ENCODE measurements at places on chromosomes 11 and 22.

GRCh38 chr22:46308283-46308988 lies 11.8 kb downstream of the GTSE1 start:
- DNase-seq: no peak

DNA sequence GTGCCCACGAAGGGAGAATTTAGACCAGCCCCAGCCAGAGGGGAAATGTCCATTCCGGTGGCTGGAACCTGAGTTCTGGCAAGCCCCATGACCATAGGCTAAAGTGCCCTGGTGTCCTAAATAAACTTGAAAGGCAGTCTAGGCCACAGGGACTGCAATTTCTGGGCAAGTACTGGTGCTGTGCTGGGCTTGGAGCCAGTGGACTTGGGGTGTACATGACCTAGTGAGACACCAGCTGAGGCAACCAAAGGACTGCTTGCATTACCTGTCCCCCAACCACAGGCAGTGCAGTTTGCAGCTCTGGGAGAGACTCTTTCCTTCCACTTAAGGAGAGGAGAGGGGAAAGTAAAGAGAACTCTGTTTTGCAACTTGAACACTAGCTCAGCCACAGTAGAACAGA lies 23.7 kb downstream of the RRP8 start:
- no peak for DNase-seq

- DNase-seq: no peak
Observed at GRCh38 chr11:95192717-95193116, 38.3 kb downstream of the SESN3 start.

DNA sequence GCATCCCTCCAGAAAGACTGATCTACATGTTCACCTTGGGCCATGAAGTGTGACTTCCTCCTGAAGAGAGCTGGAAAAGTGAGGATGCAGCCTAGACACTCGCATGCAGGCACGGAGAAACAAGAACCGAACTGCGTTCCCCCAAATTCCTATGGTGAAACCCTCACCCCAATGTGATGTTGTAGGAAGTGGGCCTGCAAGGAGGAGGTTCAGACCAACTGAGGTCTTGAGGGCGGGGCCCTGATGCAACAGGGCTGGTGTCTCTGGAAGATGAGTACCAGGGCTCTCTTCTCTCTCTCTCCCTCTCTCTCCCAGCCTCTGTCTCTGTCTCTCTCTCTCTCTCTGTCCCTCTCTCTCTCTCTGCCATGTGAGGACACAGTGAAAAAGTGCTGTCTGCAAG lies 501.1 kb downstream of the BRD1 start:
- no peak for DNase-seq

DNA sequence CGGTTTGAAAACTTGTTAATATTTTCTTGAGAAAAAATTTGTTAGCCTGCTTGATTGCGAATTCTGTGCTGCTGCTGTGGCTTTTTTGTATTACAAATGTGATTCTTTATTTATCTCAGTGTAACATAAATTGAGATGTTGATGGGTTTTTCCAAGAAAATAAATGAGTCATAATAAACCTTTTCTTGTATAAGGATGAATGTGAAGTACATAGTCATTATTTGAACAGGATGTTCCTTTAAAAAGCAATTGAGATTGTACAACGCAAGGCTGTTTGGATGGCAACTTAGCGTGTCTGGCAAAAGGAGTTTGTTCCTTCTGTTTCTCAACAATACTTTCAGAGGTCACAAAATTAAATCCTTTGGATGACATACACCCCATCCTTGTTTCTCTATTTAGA lies 24.6 kb upstream of the CARD18 start:
- DNase-seq: no peak

DNA sequence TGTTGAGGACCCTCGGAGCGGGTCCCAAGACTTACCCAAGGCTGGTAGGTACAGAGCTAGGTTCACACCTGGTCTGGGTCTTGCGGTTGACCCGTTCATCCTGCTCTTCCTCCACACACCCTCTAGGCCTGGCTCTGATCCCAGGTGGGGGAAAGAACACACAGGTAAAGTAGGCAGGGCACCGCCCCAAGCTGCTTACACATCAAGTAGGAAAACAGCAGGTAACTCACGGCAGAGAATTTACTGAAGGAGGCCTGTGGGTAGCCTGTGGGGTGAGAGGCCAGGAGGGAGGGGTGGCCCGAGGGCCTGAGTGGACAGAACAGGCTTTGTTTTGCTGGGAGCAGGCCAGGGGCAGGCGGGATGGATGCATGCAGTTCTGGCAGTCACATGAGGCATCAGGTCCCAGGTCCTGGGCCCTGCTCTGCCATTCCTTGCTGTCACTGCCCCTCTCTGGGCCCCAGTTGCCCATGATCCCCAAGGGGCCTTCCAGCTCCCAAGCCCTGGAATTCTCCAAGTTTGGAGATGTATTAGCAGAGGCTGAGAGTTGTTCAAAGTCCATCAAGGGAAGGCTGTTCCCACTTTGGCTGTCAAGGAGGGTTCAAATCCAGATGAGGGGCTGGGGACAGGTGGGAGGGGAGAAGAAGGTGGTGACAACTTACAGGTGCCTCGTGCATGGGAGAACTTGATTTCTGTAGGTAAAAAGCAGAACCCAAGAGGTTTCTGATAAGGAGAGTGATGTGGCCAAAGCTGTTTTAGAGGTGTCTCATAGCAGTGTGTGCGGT lies 5.7 kb downstream of the TSKU start:
- no peak for DNase-seq
